ENCODE measurements at places on chromosomes 2 and 18.
A peak's percentile ranks its signal among the peaks of the same experiment; 100 is the strongest.

DNA sequence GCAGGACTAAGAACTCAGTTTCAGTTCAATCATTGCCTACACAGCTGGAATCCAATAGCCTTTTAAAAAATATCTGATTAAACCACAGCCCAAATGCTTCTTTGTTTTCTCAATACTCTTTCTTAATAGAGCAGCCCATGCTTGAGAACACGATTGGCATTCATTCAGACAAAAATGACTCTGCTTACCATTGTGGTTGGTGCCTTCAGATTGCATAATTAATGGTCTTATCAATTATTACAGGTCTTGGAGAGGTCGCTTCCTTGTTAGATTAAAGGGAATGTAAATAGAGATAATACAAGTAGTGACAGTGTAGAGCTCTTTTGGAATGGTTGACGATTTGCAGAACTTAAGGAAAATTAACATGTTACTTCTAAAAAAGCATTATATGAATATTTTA is 107.2 kb downstream of the RNF152 start:
- no peak overlapping the region for H3K4me3 ChIP-seq
- no peaks in the 10 kb centered on the region for H3K4me1 ChIP-seq
- H3K36me3 ChIP-seq: no peaks in the 10 kb centered on the region
- H3K27me3 ChIP-seq: peaks cover 7% of the 10 kb centered on the region

- H3K4me3 ChIP-seq: no peak overlapping the region
- no peaks in the 10 kb centered on the region for H3K4me1 ChIP-seq
- H3K27ac ChIP-seq: no peak overlapping the region
- no peaks in the 10 kb centered on the region for H3K36me3 ChIP-seq
- no peak for DNase-seq
These were observed 207.1 kb downstream of the ALK start for GRCh38 chr2:29714333-29714732.

DNA sequence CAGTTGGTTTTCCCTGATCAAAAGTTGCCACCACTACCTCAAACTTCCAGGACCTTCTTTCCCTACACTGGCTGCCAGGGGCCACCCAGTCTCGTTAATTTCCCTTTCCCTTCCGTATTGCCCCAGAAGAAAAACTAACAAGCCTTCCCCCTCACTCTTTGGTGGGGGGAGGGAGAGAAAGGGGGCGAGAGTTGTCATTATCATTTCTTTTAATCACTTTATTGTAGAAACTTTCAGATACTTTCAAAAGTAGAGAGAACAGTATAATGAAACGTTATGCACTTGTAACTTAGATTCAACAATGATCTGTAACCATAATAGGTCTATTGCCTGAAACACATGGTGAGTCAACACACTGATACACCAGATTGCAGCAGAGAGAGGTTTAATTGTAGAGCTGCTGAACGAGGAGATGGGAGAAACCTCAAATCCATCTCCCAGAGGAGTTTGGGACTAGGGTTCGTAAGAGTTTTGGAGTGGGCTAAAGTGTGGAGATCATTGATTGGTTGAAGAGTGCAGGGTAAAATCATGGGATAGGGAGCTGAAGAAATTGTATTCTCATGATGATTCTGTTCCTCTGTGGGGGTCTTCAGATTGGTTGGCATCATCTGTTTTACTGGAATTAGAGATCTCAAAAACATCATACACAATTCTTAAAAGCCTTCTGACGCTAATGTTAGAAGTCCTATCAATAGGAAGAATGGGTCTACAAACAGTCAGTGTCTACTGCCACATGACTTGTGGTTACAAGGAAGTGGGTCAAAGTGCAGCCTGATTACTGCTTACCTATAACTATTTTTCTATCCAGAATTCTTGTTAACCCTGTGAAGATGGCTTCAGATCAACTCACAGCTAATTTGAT is 2.6 kb upstream of the RNF149 start:
- H3K27ac ChIP-seq: peak overlapping the region; percentile 2
- peaks cover 2% of the 10 kb centered on the region for H3K27me3 ChIP-seq
- peaks cover 4% of the 10 kb centered on the region for H3K36me3 ChIP-seq
- no peak for DNase-seq

DNA sequence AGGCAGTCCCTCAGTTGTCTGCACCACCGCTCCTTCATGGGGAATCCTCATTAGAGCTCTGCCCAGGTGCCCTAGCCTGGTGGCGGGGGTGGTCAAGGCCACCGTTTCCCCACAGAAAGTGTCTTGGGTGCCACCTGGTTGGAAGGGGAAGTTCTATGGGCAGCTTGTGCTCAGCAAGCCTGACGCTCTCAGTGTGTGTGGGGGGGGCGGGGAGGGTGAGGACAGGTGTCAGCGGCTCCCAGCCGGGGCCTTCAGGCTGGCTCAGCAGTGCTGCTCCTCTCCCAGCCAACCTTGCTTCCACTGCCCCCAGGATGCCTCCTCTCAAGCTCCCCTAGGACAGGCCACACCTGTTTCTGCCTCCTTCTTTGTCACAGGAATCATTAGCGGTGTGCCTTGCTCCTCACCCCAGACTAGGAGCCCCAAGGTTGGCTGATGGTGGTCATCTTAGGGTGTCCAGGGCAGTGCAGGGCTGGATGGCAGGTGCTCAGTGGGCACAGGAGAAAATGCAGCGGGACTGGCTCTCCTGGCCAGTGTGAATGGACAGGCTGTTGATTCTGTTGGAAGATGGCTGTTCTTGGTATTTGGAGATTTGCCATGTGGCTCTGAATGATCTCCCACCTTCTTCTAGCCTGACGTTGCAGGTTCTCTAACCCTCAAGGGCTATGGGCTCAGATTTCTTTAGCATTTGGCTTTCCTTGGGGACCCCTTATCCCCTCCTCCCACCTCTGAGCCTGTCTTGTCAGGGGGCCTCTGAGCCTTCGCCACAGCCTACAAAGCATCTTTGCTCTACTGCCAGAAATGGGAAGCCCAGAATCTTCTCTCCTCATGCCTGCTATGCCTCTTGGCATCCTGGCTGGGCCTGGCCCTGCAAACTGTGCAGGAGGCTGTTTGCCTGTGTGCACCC is 185.8 kb upstream of the HS6ST1 start:
- no peak overlapping the region for H3K4me3 ChIP-seq
- H3K27me3 ChIP-seq: peaks cover 4% of the 10 kb centered on the region
- H3K27ac ChIP-seq: no peak overlapping the region
- DNase-seq: no peak

DNA sequence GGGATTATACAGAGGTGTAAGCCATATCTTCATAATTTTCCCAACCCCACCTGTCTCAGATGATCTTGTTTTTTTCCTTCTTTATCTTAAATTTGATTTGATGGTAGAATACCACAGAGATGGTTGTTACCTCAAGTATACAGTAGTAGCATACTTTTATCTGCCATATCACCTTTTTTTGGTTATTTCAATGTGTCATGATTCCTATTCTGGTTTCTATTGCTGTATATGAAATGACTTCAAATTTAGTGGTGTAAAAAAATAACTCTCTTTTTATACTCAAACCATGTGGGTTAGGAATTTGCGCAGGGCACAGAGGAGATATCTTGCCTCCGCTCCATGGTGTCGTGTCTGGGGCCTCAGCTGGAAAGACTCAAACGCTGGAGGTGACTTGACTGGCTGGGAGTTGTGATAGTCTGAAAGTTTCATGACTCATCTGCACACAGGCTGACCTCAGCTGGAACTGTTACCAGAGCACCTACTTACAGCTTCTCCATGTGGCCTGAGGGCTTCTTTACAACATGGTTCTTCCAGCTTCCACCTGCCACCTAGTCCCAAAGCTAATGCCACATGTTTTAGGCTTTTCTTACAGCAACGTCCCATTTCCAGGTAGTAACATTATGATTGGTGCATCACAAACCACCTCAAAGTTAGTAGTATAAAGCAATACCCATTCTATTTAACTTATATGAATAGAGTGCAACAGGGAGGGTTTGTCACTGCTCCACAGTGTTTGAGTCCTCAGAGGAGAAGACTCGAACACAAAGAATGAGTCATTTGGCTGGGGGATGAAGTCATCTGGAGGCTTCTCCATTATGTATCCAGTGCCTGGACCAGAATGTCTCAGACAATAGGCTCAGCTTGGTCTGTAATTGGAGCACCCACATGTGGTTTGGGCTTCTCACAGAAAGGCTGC is 82.3 kb upstream of the XPO1 start:
- H3K36me3 ChIP-seq: no peaks in the 10 kb centered on the region
- DNase-seq: no peak
- peaks cover 2% of the 10 kb centered on the region for H3K27me3 ChIP-seq
- H3K27ac ChIP-seq: no peak overlapping the region

GRCh38 chr2:14978845-14979244 is 346.3 kb downstream of the LRATD1 start:
- H3K27me3 ChIP-seq: peaks cover 11% of the 10 kb centered on the region
- no peak for DNase-seq
- H3K4me1 ChIP-seq: no peaks in the 10 kb centered on the region
- no peak overlapping the region for H3K4me3 ChIP-seq

- H3K27ac ChIP-seq: no peak within 1 kb of the TSS
- H3K36me3 ChIP-seq: peaks cover 5% of the 10 kb centered on the region
- H3K27me3 ChIP-seq: peaks cover 71% of the 10 kb centered on the region
- no peak for DNase-seq
- peak within 1 kb of the TSS; percentile 59 for H3K4me3 ChIP-seq
These were observed at the start of gene TMEM178A for GRCh38 chr2:39665811-39666490. Gene TMEM178A, plus strand, starts transcription at chr2:39665917. Its CDS starts 58 bp downstream, at chr2:39665975.

DNA sequence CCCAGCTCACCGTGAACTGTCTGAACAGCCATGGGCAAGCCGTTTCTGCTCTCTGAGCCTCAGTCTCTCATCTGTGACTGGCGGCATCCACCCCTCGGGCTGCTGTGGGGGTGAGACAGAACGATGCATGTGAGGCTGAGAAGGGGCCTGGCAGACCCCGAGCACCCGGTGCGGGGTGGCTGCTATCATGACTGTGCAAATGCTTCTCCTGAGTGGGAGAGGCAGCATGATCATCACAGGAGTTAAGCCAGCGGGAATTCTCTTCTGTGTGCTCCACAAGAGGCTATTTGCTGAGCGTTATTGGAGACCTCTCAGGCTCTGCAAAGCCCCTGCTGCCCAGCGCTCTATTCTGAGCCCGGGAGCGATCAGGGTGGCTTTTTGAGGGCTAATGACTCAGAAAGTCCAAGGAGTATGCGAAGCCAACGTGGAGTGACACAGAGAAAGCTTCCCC is 45.8 kb upstream of the ID2 start:
- H3K27me3 ChIP-seq: peaks cover 21% of the 10 kb centered on the region
- H3K36me3 ChIP-seq: no peaks in the 10 kb centered on the region
- H3K4me3 ChIP-seq: no peak overlapping the region
- H3K27ac ChIP-seq: no peak overlapping the region
- H3K4me1 ChIP-seq: no peaks in the 10 kb centered on the region

DNA sequence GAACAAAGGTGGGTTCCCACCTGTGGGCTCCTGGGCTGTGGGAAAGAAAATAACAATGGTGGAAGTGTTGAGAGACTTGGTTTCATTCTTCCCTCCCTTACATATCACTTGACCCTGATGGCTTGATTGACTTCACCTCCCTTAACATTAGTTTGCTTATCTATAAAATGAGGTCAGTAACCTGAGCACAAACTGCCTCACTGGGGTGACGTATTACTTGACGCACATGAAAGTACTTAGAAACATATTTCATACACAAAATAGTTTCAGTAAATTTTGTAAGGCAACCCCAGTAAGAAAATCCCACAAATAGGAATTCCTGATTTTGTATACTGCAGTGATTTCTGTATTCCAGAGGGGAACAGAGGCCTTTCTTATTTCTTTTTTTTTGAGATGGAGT is 29.4 kb upstream of the LPIN2 start:
- no peak for DNase-seq
- no peak overlapping the region for H3K27ac ChIP-seq

DNA sequence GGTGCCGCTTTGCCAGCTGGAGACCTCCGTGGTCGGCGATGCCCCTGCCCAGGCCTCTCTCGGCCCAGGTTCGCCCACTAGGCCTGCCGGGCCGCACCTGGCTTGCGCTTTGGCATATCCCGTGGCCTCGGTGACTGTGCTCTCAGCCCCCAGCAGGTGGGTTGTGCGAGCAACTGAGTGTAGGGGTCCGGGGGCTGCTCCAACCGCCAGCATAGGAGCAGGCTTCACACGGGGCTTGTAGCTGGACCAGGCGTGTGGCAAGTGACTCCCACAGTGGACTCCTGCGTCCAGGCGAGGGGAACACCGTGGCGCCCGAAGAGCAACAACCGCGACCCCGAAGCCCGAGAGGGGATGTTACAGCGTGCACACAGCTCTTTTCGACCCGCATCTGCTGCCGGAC is 9.7 kb downstream of the TRAPPC12 start:
- no peak for DNase-seq
- no peak overlapping the region for H3K27ac ChIP-seq
- H3K27me3 ChIP-seq: no peaks in the 10 kb centered on the region
- no peak overlapping the region for H3K4me3 ChIP-seq
